CD4-positive, alpha-beta T cell treated with Interleukin-15 for 4 hours (primary cell): ENCODE measurements at places on chromosomes 12 and 14.

- DNase-seq, result no peak
Observed at GRCh38 chr12:19338405-19338804, 100.9 kb upstream of the AEBP2 start.

- DNase-seq, result no peak
Observed at GRCh38 chr14:55249423-55249822, 21.8 kb upstream of the FBXO34 start.

DNA sequence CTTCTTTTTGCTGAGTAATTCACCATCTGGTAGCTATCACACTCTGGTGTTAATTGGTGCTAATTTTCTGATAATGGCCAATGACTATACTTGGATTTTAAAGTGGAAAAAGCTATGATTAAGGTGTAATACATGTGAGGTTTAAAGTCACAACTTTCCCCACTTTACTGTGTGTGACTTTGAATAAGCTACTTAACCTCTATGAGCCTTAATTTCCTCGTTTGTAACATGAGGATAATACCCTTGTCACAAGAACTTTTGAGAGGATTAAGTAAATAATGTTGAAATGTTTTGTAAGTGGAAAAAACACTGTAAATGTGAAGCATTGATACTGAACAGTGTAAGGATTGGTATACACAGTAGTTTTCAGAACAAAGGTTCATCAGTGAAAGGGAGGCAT, 65.3 kb downstream of the MSRB3 start:
- DNase-seq, result no peak

- no peak for DNase-seq
Observed at GRCh38 chr12:114215746-114216145, 190.2 kb downstream of the TBX5 start.

GRCh38 chr12:67671892-67672291, 23.3 kb downstream of the DYRK2 start:
- no peak for DNase-seq

GRCh38 chr12:58496411-58497190, 423.7 kb downstream of the LRIG3 start:
- DNase-seq, result no peak

DNA sequence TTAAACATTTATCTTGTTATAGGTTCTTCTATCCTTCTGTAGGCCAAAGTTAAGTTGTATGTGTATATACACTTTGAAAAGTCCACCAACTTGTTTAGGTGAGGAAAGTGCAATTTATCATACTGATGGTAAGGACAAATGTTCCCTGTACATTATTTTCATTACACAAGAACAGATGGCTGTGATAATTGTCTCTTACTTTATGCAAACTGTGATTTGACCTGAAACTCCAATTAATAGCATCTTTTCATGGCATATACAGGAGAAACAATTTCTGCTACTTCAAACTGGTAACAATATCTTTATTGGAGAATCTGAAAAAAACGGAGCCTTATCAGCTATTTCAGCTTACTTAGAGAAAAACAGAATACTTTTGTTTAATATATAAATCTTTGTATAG, 5.6 kb downstream of the TRIM9 start:
- DNase-seq, result no peak

DNA sequence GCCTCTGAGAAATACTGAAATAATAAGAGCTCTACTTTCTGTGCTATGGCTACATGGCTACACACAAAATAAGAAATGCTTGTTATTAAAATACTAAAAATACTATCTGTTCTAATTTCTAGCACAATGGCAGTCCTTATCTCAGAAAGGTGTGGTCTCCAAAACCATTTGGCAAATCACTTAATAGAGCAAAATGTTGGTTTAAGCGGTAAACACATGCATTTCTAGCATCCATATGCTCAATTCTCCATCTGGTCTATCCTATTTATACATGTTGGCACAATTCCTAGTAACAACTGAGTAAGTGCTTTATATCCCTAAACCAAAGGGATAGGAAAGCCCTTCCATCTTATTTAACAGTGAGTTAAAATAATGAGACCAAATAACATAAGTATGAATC, 107.0 kb downstream of the PAPLN start:
- DNase-seq, result no peak

DNA sequence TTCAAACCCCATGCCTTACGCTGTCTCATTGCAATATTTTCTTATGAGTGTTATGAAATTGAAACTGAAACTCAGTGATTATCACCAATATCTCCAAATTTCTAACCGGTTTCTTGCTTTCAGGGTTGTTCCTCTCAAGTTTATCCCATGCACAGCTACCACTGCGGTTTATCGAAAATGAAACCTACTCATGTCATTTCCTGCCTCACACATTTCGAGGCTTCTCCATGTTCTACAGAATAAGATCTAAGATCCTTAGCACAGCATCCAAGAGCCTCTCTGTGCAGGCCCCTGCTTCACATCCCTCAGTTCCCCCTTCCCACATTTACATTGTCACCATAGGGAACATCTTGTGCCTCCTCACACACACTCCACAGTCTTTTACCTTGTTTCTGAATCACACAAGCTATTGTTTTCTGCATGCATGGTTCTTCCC, 45.5 kb upstream of the FAR2 start:
- DNase-seq, result peak; percentile 71
